ENCODE measurements at places on chromosomes 3 and 15.

DNA sequence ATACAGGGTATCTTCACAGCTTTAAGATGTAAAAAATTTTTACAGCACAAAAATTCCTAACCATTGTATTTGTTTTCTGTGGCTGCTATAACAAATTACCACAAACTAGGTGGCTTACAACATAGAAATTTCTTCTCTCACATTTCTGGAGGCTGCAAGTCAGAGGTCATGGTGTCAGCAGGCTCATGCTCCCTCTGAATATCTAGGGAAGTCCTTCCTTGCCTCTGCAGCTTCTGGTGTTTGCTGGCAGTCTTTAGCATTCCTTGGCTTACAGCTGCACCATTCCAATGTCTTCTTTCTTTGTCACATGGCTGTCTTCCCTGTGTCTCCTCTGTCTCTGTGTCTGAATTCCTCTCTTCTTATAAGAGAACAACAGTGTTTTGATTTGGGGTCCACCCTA lies 310.2 kb upstream of the SUCLG2 start:
- no peak for DNase-seq

DNA sequence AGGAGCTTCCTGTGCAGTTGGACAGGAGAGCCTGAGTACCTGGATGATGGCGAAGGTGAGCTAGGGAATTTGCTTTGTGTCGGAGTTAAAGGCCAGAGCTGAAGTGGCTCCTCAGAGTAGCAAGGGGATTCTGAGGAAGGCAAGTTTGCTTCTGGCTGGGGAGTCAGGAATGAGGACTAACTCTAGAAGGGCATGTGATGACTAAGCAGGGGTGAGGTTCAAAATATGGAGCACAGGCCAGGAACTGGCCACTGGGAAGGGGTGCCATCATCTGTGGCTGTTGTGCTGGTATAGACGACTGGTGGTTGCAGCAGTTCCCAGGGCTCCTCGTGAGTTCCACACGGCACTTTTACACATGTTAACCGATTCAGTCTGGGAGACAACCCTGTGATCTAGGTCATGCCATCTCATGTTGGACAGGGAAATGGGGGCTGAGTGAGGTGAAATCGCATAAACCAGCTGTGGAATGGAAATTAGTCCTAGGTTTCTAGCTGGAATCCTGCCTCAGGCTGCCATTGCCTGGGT lies 100.8 kb downstream of the EEFSEC start:
- DNase-seq: no peak

GRCh38 chr3:179037351-179037750 lies 34.3 kb downstream of the ZMAT3 start:
- DNase-seq: peak; percentile 69

GRCh38 chr15:61415617-61416120 lies 186.6 kb upstream of the RORA start:
- DNase-seq: no peak

DNA sequence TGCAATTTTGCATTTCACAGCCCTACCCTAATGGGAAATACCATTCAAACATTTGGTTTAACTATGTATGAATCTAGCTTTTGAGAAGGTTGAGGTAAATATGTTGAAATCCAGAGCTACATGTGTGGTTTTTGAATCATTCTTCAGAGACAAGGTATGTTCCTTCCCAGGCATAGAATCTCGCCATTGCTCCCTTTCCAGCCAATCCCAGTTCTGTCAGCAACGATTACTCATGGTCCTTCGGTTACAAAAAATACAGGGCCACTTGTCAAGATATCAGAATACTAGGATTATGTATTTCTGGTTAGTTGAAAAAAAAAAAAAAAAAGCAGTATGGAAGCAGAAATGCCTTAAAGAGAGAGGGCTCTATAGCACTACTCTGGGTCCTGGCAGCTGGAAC lies 182.4 kb downstream of the RBMS3 start:
- no peak for DNase-seq

- no peak for DNase-seq
Observed at GRCh38 chr3:14452740-14453710, 50.6 kb downstream of the SLC6A6 start.

DNA sequence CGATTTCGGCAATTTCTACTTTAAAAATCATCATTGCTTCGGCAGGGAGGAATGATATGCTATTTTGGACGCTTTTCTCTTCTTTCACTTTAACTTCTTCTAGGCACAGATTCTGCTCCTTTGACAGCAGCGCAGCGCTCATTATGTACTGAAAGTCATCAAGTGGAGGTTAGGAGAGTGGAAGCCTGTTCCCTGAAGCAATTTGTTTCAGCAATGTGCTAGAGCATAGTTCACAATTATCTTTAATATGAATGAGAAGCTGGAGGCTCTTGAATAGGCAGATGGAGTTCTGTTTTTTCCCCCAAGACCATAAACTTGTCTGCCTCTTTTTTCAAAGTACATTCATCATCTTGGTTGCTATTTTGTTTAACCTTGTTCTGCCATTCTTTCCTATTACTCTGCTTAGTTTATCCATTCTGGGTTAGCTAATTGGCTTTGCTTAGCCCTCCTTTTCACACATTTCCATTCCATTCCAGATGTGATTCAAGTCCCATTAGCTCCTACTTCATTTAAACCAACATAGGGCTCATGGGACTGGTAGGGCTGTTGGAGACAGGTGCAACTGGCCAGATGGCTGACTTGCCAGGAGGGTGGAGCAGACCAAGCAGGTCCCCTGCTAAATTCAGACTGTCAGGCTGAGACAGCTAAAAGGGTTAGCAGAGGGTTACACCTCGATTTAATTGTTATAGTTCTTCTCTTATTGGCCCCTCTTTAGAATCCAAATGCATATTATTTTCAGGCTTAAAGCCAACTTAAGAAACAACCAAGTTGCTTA lies 534.7 kb upstream of the CBLB start:
- DNase-seq: no peak

- DNase-seq: no peak
Observed at GRCh38 chr15:58704155-58704865, 45.2 kb downstream of the ADAM10 start.

DNA sequence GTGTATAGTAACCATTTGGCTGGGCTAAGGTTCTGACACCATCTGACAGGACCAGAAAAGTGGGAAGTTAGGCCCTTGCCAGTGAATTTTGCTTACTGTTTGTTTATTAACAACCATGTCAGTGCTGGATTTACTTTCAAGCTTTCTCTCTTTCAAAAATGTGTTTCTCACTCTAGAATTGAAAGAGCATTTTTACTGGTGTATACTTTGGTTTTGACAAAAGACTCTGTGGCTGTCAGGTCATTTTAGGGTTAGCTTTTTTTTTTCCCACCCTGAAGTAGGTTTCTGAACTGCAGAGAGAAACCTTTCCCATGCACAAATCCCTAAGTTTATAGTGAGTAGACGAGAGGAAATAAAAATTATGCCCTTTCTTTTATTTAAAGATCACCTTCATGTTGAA lies 230.0 kb upstream of the TBC1D5 start:
- no peak for DNase-seq

GRCh38 chr15:101608201-101608600 lies 44.0 kb downstream of the TM2D3 start:
- DNase-seq: no peak

DNA sequence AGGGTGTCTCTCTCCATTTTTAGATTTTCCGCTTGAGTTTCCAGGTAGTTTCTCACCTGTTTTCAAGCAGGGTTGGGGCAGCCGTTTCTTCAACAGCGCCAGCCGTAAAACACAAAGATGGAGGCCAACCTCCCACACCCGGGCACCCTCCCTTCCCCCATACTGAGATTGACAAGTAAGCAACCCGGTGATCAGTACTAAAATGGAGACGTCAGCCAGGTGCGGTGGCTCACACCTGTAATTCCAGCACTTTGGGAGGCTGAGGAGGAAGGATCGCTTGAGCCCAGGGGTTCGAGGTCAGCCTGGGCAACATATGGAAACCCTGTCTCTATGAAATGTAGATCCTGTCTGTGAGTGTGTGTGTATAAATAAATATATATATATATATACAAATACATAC lies 903 bp upstream of the ZSCAN2 start:
- no peak for DNase-seq

GRCh38 chr15:47296881-47297280 lies 420.4 kb upstream of the SEMA6D start:
- no peak for DNase-seq

- peak; percentile 40 for DNase-seq
Observed at GRCh38 chr15:63157891-63158431, 684 bp upstream of the RPS27L start.

DNA sequence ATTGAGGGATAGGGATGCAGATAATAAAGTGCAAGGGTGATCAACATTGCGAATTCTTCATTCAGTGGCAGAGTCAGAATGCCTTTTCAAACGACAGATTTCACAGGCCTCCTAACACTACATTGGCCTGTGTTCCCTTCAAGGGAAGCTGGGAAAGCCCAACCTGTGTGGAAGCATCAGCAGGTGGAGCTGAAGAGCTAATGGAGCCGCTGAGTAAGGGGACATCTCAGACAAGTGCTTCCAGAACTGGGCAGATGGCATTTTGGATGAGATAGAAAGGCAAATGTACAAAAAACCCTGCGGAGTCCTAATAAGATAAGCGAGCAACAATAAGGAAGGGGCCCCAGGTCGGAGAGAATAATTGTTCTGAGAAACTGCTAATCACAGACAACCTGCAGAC lies 8.5 kb upstream of the SLC24A5 start:
- no peak for DNase-seq

DNA sequence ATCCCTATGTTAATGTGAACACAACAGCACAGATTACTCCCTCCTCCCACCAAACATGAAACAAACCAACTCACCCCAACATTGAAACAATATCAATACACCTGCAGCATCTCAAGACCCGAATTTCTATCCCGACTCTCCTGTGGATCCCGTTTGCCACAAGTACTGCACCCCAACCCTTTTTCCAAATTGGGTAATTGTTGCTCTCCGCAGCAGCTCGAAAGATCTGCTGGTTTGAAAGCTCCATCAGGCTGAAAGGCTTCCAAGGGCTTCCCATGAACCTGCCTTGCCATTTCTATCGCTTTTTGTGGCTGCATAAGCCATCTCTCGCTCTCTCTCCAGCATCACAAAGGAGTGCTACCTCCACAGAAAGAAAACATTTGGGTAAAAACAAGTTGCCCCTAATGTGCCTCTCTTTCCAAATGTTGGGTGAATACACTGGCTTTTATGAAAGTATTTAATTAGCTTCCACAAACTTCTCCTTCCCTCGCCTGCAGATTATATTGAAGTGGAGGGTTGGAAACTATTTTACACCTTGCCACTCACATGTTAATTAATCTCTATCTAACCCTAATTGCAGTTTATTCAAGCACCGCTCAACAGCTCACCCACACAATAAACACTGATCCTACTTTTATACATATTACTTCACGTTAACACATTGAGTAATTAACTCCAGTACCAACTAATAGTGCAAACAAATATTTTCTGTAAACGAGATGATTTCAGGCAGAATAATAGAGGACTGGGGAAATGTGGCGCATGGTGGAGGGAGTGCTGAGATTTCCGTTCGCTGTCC lies 2.5 kb upstream of the FEZF2 start:
- DNase-seq: no peak

DNA sequence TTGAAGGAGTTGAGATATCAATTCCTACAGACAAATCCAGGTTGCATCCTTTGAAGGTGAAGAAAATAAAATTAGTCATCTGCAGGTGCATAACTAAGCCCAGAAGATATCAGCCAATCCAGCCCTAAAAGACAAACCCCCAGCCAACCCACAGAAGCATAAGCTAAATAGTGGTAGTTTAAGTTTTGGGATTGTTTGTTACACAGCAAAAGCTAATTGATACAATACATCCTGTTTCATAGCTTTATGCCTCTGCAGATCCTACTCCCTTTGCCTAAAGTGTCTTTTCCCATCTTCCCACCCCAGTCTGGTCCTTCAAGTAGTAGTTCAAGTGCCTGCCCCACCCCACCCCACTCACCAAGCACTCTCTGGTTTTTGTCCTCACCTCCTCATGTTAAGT lies 48.6 kb upstream of the CAPN7 start:
- no peak for DNase-seq

- DNase-seq: no peak
Observed at GRCh38 chr3:46422617-46423016, 15.6 kb downstream of the CCRL2 start.

DNA sequence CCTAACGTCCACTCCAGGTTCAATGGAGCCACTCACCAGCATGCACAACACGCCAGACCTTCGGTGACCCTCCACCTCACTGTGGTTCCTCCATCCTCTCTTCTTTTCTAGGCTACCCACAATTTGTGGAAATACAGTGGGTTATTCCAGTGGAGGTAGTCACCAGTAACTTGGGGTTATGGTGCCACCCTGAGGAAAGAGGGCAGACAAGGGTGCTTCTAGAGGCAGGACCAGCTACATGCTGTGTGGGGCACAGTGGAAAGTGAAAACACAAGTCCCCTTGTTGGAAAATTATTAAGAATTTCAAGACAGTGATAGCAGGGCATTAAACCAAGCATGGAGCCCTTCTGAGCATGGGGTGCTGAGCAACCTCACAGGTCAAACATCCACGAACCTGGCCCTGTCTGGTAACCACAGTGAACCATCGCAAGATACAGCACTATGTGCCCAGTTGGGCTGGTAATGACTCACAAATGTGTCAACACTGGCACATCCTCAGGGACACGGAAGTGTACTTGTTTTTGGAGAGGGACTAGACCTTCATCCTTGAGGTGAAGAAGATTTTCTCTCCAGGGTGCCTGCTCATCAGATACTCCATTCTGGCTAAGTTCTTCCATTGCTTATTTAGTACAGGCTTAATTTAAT lies 166.7 kb downstream of the STT3B start:
- no peak for DNase-seq

Measured in activated CD4-positive, alpha-beta memory T cell treated with anti-CD3 and anti-CD28 coated beads, Interleukin-2, amount 10 ng/mL, durations not matched to agents 7 days and 5 days (primary cell).